CD8-positive, alpha-beta T cell (primary cell): ENCODE measurements at places on chromosomes 1 and 21. TPM values are rescaled to one million over a fixed set of nuclear protein-coding genes. Genes with fewer than 3 reads are reported as not detected.

CD1D gene
- total RNA-seq = not detected

RAB3B gene
- total RNA-seq = not detected

CDK11B gene
- 64.7 TPM for total RNA-seq

CRYZ gene
- 1.4 TPM for total RNA-seq

GRCh38 chr1:24248859-24249258 lies 61.8 kb upstream of the IFNLR1 start:
- H3K4me1 ChIP-seq = no peaks in the 10 kb centered on the region
- DNase-seq = no peak
- no peaks in the 10 kb centered on the region for H3K27me3 ChIP-seq
- H3K27ac ChIP-seq = no peak overlapping the region
